Right lung (tissue), 10 donors: ENCODE measurements at places on chromosomes 13 and 19. TPM values are rescaled to one million over a fixed set of nuclear protein-coding genes. Genes with fewer than 3 reads are reported as not detected.

Gene DCT
- polyA plus RNA-seq = 0.36 TPM

Gene CTXN1
- polyA plus RNA-seq = 5.0 TPM

DNA sequence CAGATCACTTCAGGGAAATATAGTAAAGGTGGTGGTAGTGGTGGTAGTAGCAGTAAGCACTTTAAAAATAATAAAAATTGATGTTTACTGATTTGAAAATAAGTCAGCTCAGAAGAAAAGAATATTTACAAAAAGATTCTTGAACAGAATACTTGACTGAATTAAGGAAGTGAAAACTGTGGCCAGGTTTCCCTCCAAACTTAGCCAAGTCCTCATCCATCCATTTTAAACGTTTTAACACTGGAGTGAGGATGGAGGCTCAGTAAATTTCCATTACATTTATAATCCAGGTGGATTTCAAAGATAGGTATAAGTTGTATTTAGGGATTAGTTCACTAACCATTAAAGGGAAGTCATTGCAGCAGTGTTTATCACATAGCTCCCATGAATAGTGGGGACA lies 221.5 kb downstream of the RGCC start:
- no peak for DNase-seq

DNA sequence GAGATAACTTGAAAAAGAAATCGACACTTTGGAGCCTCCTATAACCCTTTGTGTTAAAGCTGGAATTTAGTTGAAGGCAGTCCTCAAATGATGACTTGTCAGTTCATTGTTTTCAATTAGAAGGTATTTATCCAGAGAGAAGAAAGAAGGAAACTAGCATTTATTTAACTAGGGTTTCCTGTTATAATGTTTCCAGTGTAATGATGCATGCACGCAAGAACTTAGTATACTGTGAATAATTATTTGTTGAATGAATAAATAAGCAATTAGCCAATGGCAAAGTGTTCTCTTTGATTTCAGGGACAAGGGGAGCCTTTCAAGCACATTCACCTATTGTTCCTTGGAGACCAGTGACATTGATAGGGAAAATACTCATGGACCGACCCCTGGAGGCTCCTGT lies 307.4 kb downstream of the KLF5 start:
- DNase-seq = no peak

DNA sequence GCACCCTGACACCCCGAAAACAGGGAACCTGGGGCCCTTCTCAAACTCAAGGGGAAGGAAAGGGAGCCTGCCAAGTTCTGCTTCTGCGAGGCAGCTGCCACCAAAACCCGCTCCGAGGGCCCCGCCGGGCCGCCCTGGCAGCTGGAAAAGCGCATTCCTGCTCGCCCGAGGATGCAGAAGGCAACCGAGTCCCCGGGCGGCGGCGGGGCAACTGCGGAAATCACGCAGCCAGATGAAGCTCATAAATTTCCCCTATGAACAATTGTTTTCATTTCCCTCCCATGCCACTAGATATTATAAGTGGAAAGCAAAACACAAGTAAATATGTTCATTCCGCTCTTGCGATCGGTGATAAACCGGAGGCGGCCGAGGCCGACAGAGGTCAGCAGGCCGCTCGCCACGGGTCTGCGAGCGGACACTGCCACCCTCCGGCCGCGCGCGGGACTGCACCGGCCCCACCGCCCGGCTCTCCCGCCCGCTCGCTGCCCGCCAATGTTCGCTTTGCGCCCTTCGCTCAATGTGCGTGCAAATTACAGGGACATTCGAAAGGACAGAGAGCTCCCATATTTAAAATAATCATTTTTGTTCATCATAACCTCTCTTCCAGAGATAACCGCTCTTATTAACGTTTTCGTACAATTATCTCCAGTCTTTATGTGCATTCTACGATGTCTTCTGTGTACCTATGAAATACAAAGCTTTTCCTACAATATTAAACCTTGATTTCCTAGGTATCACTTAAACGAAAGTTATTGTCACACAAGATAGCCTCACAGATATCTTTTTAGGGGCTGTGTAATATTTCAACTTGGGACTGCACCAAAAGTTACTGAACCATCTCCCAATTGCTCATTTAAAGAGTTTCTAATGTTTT lies 120.8 kb upstream of the ZNF507 start:
- peak; percentile 52 for DNase-seq

GRCh38 chr19:43439032-43439708 lies 24.5 kb downstream of the TEX101 start:
- DNase-seq = no peak

- no peak for DNase-seq
Measured at GRCh38 chr19:8308891-8309291, 733 bp upstream of the CD320 start.

- DNase-seq = no peak
Measured at GRCh38 chr13:42066542-42066941, 18.1 kb downstream of the DGKH start.

DNA sequence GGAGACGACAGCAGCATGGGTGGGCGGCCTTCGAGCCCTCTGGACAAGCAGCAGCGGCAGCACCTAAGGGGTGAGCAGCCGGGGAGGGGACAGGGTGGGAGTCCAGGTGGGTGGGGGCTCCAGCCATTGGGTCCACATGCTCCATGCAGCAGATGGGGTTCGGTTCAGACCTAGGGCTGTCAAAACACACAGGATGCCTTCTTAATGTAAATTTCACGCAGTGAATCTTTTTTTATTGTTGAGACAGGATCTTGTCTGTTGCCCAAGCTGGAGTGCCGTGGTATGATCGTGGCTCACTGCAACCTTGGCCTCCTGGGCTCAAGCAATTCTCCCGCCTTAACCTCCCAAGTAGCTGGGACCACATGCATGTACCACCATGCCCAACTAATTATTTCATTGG lies 15.9 kb downstream of the PGLS start:
- no peak for DNase-seq

Gene ZNF426
- 22.3 TPM for polyA plus RNA-seq

GRCh38 chr13:30406779-30407416 lies 15.4 kb upstream of the UBE2L5 start:
- no peak for DNase-seq

DNA sequence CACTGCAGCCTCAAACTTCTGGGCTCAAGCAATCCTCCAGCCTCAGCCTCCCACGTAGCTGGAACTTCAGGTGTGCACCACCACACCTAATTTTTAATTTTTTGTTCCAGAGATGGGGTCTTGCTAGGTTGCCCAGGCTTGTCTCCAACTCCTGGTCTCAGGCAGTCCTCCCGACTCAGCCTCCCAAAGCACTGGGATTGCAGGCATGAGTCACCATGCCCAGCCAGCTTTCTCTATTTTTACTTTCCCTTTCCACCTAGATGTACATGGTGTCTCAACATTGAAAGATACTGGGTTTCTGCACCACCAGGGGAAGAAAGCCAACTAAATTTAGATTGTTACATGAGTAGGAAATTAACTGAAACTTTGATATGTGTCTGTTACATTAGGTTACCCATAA lies 13.8 kb upstream of the ZNF846 start:
- DNase-seq = no peak

Gene MAST1
- polyA plus RNA-seq = 2.1 TPM

DNA sequence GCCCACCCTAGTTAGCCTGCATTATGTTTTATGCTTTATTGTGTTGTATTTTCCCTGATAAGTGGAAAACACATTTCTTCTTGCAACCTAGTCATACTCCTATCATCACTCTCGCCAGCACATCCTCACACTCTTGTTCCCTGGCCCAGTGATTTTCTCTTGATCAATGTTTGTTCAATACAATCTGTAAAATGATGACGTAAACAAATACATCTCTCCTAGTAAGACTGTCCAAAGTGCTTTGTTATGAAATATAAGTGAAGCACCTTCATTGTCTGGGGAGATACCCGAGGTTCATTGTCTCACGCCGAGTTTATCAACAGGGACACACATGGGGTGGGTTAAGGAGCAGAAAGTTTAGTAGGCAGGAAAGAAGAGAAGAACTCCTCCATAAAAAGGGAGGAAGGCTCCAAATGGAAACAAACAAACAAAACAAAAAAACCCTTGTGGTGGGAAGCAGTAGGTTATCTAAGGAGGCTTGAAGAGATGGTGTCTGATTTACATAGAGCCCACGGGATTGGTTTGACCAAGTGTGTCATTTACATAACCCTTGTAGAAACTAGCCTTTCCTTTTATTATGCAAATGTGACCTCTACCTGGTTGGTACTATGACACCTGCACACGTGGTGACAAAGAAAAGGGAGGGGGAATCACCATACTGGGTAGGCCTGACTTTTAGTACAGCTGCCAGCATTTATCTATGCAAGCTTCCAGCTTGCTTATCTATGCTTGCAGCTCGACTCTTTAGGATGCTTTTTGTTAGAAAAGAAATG lies 1317.9 kb upstream of the SPRY2 start:
- no peak for DNase-seq

- DNase-seq = no peak
Measured at GRCh38 chr13:73054712-73055111, 4.1 kb upstream of the KLF5 start.

Gene SYNE4
- 6.4 TPM for polyA plus RNA-seq

DNA sequence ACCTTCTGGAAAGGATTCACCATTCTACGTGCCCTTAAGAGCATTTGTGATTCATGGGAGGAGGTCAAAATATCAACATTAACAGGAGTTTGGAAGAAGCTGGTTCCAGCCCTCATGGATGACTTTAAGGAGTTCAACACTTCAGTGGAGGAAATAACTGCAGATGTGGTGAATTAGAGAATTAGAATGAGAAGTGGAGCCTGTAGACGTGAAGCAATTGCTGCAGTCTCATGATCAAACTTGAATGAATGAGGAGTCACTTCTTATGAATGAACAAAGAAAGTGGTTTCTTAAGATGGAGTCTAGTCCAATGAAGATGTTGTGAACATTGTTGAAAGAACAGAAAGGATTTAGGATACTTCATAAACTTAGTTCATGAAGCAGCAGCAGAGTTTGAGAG lies 129.1 kb downstream of the TNFRSF19 start:
- no peak for DNase-seq

DNA sequence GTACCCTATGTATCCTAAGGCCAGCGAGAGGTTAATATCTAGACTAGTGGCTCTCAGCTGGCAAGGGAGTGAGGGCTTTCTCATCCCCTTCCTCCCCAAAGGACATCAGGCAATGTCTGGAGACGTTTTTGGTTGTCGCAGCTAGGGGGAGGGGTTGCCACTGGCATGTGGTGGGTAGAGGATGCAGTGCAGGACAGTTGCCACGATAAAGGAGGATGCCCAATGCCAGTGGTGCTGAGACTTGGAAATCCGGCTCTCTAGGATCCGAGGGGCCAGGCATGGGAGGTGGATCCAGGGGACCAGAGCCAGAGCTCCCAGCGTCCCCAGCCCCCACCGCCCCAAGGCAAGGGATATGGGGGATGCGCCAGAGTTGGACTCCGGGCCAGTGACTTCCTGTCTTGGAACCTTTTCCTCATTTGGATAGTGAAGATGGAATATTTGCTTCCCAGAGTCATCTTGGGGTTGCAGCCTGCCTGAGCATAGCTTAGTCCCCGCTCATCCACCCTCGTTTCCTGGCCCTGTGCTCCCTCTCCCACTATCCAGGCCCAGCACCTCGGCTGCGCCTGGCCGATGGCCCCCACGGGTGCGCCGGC lies 4.9 kb downstream of the SSC5D start:
- DNase-seq = no peak

Gene SIGLEC12
- polyA plus RNA-seq = 0.49 TPM

- DNase-seq = no peak
Measured at GRCh38 chr19:32896516-32897214, 27.1 kb upstream of the SLC7A9 start.
